Stimulated activated CD8-positive, alpha-beta memory T cell treated with anti-CD3 and anti-CD28 coated beads, Interleukin-4, amount 100 ng/mL, for 1 hour (primary cell): ENCODE measurements at places on chromosomes 7 and 10.

GRCh38 chr7:108000875-108001763 lies 1.8 kb downstream of the LAMB1 start:
- no peak for DNase-seq

- no peak for DNase-seq
These were observed 243.3 kb upstream of the RNF32 start for GRCh38 chr7:156397249-156397648.

GRCh38 chr7:142131439-142132185 lies 20.1 kb downstream of the MGAM2 start:
- DNase-seq: no peak

GRCh38 chr7:110871856-110872255 lies 219.1 kb upstream of the LRRN3 start:
- DNase-seq: no peak

DNA sequence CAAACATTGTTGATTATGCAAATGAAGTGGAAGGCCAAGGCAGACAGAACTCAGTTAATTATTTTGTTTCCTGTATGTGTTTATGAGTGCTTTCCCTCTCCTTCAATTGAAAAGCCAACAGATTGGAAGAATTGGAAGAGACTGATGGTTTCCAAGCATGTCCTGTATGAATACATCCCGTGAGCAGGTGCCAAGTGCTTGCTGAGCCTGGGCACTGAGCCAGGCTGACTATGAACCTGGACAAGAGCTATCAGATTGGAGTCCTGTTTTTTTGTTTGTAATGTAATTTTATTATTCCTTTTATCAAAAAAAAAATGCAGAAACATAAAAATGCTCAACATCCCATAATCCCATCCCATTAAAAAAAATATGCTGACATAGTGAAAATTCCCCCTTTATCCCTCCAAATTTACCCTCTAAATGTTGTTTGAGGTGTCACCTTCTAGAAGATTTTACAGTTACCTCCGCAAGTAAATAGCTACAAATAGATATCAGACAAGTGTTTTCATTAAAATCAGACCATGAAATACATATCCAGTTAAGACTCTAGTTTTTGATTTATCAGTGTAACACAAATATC lies 449.5 kb downstream of the GRID1 start:
- DNase-seq: no peak

- DNase-seq: no peak
These were observed 340.8 kb upstream of the PODXL start for GRCh38 chr7:131897016-131897789.

GRCh38 chr7:140062528-140063299 lies at the start of gene PARP12:
TSS of gene PARP12 (minus strand) at chr7:140062951. CDS start at chr7:140062847, 104 bp downstream.
- DNase-seq: peak; percentile 75

DNA sequence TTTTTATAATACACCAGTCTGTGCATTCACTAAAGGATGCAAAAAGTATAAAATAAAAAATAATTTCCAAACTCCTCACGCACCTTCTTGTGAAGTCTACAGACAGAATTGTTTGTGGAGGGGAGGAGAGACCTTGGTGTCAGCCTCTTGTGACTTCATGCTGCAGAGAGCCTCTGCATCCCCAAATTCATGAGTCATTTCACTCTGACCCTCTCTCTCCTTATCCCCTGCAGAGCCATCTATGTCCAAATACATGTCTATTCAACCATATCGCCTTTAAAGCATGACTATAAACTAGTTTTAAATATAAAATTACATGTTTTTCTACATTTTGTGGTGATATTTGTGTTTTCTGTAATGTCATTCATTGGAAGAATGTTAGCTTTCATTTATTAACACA lies 6.0 kb downstream of the CREB5 start:
- DNase-seq: no peak

GRCh38 chr10:124676416-124677062 lies 67.6 kb downstream of the FAM53B start:
- DNase-seq: no peak

DNA sequence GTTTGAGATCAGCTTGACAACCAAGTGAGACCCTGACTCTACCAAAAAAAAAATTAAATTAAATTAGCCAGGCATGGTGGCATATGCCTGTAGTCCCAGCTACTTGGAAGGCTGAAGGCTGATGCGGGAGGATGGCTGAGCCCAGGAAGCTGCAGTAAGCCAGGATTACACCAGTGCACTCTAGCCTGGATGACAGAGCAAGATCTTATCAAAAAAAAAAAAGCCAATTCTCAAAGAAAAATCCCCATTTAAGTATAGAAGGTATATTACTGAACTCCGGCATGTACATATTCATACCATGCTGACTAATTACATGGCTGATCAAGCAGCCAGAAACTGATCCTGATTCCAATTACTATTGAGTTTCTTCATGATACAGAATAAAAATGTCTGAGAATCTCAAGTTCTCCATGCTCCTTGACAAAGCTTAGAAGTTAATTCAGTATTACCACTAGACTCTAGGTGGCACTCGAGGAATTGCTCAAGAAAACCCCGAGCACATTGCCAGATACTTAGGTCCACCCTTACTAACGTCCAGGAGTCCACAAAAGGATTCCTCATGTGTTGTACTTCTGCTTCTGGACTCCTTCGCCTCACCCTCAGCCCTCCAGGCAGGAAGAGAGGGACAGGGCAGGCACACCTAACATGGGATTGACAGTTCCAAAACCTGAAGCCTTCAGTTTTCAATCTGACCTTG lies 148.9 kb downstream of the PARD3 start:
- no peak for DNase-seq

GRCh38 chr10:82267465-82267864 lies 392.5 kb downstream of the NRG3 start:
- no peak for DNase-seq

DNA sequence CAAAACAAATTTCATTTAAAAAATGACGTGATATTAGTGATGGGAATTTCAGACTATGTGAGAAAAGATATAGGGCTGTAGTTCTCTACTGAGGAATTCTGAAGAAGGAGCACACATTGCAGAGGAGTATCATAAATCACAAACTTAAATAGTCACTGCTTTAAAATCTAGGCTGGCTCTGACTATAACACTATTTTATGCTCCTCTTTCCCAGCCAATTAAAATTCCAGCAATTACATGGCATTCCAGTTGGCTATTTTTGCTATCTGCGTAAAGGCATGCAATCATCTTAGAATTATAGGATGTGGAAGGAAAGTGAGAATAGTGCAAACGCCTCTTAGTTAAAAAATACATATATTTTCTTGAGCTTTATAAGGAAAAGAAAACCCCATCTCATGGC lies 123.1 kb downstream of the GNAI1 start:
- DNase-seq: no peak

DNA sequence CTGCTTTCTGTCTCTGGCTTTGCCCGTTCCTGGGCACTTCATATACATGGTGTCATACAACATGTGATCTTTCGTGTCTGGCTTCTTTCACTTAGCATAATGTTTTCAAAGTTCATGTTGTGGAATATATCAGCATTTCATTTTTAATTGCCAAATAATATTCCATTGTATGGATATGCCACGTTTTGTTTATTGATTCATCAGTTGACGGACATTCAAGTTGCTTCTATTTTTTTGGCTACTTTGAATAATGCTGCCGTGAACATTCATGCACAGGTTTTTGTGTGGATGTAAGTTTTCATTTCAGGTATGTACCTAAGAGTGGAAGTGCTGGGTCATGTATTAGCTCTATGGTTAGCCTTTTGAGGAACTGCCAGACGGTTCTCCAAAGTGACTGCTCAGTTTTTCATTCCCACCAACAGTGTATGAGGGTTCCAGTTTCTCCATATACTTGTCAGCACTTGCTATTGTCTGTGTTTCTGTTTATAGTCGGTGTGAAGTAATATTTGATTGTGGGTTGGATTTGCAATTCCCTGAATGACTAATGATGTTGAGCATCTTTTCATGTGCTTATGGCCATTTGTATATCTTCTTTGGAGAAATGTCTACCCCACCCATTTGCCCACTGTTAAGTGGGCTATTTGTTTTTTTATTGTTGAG lies 401.4 kb upstream of the GALNT17 start:
- DNase-seq: no peak

- DNase-seq: no peak
These were observed 245.5 kb downstream of the FOXP2 start for GRCh38 chr7:114660126-114660486.

DNA sequence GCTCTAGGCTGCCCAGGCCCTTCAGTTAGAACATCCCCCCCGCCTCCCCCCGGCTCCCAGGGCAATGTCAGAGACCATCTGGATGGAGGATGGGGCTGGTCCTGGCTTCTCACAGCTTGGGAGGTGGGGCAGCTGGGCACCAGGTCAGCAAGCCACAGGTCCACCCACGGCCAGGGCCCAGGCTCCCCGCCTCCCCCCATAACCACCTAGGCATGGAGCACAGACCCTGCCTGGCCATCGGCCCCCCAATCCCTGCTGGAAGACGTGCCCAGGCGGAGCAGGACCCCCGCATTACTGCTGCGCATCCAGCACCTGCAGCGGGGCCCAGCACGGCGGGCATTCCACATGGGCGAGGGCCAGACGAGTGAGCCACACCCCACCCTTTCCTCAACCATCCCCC lies 169.6 kb downstream of the ELFN1 start:
- no peak for DNase-seq

- DNase-seq: no peak
These were observed 14.5 kb downstream of the FAM24B start for GRCh38 chr10:122864901-122865300.

DNA sequence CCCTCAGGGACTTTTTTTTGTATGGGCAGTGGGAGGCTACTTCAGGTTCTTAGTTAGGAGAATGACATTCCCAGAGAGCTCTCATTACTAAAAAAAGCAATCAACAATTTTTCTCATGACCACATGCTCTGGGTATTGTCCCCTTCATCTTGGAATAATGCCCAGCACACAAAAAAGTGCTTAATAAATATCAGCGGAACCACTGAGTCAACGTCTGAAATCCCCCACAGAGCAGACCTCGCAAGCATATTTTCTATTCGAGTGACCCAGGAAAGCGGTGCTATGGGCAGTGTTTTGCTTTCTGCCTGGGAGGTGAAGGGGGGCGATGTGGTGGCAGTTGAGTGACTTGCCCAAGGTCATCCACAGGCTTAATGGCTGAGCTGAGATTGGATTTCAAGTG lies 493.4 kb upstream of the ZMIZ1 start:
- DNase-seq: no peak

- DNase-seq: no peak
These were observed 111.0 kb upstream of the KLF14 start for GRCh38 chr7:130844811-130845580.

DNA sequence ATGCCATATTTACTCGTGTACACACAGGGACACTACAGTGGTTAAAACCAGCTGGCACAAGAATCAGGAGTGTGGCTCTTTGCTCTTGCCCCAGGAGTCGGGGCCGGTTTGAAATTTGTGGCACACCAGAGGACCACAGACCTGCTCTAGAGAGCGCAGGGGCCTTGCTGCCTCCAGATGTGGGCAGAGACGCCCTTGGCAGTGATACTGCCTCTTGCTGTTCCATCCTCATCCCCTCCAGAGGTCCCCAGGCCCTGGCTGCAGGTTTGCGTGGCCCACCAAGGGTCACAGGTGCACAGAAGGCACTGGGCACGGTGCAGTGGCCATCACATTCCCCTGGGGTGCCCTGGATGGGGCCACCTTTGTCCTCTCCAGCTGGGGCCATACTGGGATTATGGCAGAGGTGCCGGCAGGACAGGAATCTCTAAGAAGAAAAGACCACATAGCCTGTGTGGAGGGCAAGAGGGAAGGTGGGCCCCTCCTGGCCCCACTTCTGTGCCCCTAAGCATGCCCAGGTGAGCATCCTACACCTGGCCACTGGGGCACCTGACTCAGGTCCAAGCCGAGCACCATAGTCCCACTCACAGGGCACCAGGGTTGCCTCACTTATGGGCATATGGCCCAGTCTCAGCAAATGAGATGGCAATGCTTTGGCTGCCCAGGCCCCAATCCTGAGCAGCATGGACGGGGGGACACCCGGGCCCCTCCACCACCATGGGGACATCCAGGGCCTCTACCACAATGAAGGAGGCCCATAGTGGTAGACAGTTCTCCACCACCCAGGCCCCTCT lies 45.6 kb downstream of the FOXL3 start:
- DNase-seq: no peak

DNA sequence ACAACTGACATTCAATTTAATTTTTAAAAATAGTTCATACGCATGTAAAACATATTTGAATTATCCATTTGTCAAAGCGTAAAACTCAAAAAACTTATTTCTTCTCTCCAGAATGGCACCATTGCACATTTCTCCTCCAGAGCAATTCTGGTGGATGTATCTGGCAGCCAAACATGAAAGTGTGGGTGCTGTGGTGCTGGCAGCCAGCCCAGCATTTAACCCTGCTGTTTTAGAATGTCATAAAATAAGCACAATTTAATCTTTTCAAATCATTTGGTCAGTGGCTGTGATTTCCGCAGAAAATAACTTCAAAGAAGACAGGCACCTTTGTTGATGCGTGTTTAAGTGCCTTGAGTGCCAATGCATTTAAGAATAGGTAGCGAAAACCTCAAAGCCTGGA lies 302.7 kb upstream of the MEOX2 start:
- no peak for DNase-seq

DNA sequence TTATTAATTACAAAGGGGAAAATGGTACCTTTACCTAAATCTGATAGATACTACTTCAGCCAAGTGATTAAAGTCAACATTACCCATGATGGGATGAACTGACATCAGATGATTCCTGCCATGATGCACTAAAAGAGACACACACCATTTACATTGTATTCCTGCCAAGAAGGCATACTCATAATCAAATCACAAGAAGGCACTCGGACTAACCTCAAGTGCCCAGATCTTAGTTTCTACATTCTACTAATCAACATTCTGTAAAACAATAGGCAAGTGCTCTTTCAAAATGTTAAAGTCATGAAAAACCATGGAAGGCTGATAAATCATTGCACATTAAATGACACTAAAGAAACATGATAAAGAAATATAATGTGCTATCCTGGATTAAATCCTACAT lies 44.4 kb downstream of the SLC35G1 start:
- no peak for DNase-seq

DNA sequence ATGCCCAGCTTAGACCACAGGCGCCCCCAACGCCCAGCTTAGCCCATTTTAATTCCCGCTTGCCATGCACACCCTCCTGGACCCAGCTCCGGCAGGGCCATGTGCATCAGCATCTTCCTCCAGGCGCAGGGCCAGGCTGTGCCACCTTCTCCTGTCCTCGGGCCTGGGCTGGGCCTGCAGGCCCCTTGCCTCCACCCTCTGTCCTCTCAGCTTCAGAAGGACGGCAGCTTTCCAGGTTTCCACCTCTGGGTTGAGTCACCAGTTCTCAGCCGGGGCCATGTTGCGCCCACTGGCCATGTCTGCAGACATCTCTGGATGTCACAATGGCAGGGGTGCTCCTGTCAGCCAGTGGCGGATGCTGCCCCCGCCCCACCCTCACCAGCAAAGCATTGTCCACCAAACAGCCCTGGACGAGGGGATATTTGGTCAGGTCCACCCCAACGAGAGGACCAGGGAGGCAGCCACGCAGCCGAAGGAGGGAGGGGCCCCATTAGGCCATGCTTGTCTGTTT lies 59.1 kb upstream of the NKX6-2 start:
- no peak for DNase-seq
